ENCODE measurements at places on chromosomes 3 and 15. TPM values are rescaled to one million over a fixed set of nuclear protein-coding genes. Genes with fewer than 3 reads are reported as not detected.

Gene ACAN
- not detected for total RNA-seq

Gene SLC6A11
- total RNA-seq: not detected

Gene FBN1
- 214 TPM for total RNA-seq

DNA sequence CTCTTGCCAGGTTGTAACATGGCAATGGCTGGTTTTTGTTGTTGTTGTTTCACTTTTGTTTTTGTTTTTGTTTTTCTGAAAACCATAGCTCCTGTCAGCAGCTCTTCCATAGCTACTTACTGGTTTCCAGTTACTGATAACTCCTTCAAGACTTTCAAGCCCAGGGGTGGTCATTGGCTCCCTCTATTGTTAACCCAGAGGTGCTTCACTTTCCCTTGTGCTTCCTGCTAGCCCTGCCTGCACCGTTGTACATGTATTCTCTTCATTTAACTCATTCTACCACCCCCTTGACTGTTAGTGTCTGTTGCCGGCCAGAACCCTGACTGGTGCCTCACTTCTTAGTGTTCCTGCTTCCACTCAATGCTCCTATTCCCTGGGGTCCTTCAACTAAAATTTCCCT, 4.2 kb upstream of the TRAT1 start:
- no peak for DNase-seq

GRCh38 chr3:111548092-111548491, 6.1 kb downstream of the CD96 start:
- no peak for DNase-seq

GRCh38 chr15:55237219-55238130, 40.7 kb upstream of the RSL24D1 start:
- DNase-seq: no peak

Data from esophagus muscularis mucosa (tissue), 4 donors.